ENCODE measurements at places on chromosomes 2 and 18.

GRCh38 chr2:186560254-186560653 lies 29.6 kb upstream of the ITGAV start:
- DNase-seq: no peak

DNA sequence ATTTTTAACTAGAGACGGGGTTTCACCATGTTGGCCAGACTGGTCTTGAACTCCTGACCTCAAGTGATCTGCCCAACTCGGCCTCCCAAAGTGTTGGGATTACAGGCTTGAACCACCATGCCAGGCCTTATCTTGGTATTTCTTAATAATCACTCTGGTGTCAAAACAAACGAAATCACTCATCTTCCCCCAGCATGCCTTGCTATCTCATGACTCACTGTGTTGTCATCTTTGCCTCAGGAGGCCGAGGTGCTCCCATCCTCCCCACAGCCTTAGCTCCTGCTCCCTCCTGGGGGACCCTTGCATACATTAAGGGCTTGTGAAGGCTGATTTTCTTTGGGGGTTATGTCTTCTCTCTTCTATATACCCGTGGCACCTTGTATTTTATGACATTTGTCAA lies 250.1 kb upstream of the DPP10 start:
- no peak for DNase-seq

GRCh38 chr2:231308631-231309428 lies 86.7 kb upstream of the B3GNT7 start:
- DNase-seq: no peak

GRCh38 chr2:206488623-206489022 lies 45.3 kb downstream of the ADAM23 start:
- DNase-seq: no peak

GRCh38 chr2:96156011-96156820 lies 11.0 kb upstream of the DUSP2 start:
- no peak for DNase-seq

DNA sequence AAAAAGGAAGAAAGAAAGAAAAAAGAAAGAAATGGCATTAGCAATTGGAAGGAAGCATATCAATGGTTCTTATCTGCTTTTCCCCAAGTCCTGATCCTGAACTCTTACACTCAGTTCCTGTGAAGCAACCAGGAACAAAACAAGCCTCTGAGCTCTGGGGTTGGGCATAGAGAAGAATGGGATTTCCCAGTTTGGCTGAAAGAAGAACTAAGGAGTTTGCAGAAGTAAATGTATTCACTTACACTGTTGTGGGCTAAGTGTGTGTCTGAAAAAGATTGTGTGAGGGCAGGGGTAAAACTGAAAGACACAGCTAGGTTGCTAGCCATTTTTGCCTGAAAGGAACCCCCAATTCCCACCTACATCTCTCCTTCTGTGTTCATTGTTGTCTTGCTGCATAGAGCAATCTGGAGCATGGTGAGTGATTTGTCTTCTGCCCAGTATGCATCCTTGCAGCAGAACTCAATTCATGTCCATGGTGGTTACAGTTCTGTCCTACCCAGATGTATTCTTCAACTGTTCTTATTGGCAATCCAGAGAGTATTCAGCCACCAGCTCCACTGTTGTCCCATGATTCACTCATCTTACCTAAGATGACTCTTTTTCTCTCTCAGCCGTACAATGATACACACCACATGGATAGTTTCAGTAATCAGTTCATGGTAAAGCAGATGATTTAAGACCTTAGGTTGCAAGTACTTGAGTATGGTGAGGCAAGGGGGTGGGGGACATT lies 348.7 kb downstream of the ARHGAP15 start:
- no peak for DNase-seq

DNA sequence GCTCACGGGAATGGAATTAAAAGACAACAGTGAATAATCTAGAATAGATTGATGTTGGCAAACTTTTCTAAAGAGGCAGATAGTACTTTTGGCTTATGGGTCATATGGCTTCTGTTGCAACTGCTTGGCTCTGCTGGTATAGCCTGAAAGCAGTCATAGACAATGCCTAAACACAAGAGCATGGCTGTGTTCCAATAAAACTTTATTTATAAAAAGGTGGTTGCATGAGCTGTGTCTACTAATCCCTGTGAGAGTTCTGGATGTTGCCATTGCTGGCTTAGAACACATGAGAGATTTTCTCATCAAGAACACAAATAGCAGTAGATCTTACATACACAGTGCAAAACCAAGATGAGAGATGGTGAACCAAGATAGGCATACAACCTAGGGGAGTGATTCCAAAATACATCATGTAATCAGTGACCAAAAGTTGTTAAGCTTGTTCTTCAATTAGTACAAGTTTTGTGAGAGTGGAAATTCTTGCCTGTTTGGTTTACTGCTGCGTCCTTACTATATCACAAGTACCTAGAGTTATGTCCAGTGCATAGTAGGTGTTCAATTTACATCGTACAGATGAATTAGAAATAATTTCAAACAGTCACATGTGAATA lies 380.0 kb downstream of the METTL4 start:
- no peak for DNase-seq

- DNase-seq: no peak
Observed at GRCh38 chr2:219021591-219021990, 19.7 kb downstream of the CFAP65 start.

GRCh38 chr2:6917071-6917760 lies at the start of gene RNF144A:
RNF144A (plus strand) TSS chr2:6917412; CDS start chr2:6996927, 79,515 bp downstream.
- peak; percentile 43 for DNase-seq

DNA sequence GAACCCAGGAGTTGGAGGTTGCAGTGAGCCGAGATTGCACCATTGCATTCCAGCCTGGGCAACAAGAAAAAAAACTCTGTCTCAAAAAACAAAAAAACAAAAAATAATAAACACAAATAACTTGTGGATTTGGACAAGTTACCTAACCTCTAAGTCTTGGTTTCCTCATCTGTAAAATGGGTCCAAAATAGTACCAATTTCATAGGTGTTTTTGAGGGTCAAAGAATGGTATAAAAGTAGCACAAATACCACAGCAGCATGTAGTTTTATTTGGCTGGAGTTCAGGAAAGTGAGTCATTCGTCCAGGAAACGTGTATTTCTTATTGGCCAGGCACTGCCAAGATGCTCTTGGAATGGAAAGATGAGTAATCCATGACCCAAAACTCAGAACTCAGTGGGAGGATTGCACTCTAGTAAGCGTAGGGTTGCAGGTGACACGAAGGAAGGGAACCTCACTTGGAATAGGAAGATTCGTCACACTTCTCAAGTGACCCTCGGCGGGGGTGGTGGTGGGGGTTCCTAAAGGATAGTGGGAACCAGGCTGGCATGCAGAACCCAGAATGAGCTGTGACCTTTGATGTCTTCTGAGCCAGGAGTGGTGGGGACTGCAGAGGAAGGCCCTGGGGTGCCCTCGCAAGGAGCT lies 24.4 kb downstream of the GRHL1 start:
- no peak for DNase-seq

- DNase-seq: no peak
Observed at GRCh38 chr2:240502059-240502429, 55.7 kb downstream of the ANKMY1 start.

DNA sequence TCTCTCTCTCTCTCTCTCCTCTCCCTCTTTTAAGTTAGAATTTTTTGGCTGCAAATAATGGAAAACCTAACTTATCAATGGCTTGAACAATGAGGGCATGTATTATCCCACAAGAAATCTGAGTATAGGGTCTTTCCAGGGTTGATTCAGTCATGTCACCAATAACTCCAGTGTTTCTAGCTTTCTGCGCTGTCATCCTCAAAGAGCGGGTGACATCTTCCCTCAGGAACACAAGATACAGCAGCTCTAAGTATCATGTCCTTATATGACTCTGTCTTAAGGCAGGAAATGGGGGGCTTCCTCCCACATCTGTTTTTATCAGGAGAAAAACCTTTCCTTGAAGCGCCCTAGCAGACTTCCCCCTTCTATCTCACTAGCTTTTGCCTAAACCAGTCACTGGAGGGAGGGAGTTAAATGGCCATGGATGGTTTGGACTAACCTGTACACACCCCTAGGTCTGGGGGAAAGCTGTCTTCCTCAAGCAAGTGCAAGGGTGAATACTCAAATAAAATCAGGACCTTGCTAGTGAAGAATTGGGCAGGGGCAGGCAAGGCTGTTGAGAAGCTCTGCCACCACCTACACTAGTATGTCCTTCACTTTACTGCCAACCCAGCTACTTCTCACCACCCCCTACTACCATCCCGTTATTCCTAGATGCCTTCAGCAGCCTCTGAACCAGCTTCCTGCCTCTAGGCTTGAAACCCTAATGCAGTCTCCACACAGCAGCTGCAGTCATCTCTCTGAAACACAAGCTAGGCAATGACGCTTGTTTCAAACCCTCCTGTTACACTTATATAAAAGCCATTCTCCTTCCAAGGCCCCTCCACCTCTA lies 7.5 kb upstream of the TUBA4A start:
- DNase-seq: no peak

GRCh38 chr2:30293303-30293921 lies 62.1 kb downstream of the LBH start:
- no peak for DNase-seq

- no peak for DNase-seq
Observed at GRCh38 chr18:25819746-25820363, 270.6 kb downstream of the SS18 start.

DNA sequence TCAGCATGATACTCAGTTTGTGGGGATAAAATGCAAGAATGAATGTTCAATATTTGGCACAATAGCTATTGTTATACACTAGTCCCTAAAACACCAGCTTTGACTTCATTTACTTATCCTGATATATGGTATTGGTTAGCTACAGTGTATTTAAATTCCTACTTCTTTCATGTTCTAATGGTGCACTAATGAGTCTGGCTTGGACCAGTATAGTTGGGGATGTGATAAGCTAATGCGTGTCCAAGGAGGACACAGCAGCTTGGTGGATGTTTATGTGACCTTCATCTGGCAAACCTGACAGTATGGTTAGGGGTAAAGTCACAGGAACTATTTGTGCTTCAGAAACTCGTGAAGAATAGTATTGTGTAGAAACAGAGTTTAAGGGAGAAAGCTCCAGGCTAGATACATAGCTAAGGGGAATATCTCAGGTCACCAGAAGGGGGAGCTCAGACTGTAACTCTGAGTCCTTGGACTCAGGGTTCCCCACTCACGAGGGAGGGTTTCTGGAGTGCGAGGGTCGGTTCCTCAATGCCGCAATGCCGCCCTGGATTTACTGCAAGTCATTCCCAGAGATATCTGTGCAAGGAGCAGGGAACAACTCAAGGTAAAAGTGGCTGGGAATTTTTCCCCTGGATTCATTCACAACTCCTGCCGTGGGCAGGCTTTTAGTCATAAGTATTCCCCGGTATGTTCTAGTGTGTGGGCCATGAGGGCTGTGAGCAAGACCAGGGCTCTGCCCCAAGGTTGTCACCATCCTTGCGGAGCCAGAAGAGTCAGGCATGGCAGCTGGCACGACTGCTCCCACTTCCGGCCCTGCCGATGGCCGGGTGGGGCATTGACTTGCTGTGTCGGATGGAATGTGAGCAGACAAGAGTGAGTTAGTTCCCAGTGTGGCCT lies 14.5 kb downstream of the IL1R2 start:
- DNase-seq: no peak

DNA sequence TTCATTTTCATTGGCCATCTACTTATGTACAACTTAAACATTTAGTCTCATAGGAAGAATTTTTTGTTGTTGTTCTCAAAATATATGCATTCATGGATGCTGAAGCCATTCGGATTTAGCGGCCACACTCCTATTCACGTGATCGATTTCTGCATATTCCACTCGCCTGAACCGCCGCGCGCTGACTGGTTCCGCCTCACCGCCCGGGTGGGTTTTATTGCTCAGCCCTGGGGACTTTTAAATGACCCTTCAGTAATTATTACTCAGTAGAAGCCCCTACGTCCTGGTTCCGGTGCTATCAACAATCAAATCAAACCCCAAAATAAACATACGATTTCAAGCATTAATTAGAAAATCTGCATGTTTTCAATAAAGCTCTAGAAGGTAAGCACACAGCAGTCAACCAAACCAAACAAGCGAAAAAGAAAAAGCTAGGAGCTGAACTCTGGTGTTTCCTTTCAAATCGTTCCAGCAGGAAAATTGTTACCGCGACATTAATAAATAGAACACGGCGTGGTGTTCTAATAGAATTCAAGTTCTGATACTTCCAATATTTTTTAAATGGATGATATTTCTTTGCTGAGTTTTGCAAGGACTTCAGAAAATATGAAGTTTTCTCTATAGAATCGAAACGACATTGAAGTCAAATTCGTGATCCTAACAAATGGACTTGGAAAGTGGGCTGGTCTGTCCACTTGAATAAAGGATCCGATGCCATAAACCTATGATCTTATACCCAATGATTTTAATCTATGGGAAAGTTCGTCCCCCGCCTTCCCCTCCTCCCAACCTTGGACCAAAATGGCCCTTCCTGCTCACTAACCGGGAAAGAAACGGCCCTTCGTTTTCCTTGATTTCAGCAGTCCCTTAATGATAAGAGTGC lies 9.3 kb downstream of the PAX3 start:
- DNase-seq: no peak

DNA sequence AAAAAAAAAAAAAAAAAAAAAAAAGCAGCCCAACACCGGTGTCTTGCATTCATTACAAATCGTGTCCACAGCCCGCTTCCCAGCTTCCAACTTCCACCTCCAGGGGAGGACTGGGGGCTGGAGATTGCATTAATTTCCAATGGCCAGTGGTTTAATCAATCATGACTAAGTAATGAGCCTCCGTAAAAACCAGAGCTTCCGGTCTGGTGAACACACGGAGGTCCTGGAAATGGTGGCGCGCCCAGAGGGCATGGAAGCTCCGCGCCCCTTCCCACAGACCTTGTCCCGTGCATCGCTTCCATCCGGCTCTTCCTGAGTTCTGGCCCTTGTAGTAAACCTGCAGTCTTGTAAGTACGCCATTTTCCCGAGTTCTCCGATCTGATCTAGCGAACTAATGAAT lies 43.6 kb downstream of the EEF1B2 start:
- DNase-seq: no peak

GRCh38 chr2:30684516-30684915 lies 122.7 kb downstream of the CAPN13 start:
- DNase-seq: no peak

DNA sequence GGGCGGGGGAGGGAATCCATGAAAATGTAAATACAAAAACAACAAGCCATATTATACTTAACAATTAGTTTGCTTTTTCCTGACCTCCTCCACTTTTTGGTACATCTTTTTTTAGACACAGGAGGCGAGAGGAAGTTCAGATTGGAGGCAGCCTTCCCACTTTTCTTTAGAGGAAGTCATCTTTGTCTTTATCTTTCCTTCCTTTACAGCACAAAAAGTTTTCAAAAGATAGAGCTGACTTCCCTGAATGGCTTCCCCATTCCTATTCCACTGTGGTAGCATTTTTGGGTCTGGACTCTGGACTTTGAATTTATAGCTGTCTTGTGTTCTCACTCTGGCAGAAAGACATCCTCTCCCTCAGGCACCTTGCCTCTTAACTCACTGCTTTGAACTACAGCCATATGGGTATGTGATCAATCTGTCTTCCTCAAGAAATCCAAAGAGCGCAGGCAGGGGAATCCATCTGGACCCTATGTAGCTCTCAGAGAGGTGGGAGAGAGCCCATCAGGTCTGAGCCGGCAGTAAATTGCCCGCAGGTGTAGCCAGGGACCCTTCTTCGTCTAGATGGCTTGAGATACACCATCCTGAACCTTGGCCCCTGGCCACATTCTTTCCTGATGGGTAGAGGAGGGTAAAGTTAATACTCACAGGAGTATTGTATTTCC lies 101.9 kb downstream of the AQP4 start:
- DNase-seq: no peak

Data from NCI-H1105 treated with DMSO at 0.1 percent for 48 hours (cell line).